ENCODE measurements at places on chromosomes 7 and 10.

DNA sequence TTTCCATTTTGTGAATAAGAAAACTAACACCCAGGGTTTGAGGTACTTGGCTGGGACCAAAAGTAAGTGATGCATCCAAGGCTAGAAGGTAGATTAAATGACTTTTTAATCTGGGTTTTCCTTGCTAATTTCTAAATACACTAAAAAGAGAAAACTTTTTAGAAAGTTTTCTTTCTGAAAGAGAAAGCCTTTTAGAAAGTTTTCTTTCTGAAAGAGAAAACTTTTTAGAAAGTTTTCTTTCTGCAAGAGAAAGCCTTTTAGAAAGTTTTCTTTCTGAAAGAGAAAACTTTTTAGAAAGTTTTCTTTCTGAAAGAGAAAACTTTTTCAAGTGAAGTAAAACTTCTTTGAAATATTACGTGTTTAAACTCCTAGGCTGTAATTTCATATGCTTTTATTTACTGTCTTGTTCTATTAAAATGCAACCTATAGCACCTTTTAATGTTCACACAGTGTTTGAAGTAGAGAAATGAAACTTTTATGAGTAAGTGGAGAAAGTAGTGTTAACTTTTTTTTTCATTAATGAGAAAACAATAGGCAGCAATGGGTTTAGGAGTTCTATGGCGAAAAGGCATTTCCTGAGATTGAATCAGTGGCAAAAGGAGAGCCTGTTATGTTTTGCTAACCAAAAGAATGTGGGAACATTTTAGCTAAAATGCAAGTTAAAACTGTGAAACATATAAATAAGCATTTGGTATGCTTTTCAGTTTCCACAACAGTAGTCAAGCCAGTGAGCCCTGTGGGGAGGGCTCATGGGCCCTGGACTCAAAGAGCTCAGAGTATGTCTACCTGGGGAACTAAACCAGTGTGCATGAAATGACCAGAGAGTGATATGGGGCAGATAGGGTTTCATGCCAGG is 103.7 kb downstream of the RBM20 start:
- no peak for DNase-seq

GRCh38 chr7:97116308-97116707 is 1.2 kb upstream of the SDHAF3 start:
- DNase-seq, result no peak

- DNase-seq, result no peak
Observed at GRCh38 chr10:13790196-13790595, 203.4 kb downstream of the PRPF18 start.

DNA sequence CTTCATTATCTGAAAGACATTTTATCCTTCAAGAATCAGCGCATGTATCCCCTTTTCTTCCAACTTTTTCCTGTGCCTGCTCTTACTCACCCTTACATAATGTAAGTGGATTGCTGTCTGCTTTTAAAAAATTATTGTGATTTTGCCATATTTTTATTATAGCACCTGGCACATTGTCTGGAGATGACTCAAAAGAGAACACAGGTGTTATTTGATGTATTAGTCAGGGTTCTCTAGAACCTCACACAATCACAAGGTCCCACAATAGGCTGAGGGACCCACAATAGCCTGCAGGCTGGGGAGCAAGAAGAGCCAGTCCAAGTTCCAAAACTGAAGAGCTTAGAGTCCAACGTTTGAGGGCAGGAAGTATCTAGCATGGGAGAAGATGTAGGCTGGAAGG is 390.0 kb downstream of the EXOC4 start:
- DNase-seq, result no peak

DNA sequence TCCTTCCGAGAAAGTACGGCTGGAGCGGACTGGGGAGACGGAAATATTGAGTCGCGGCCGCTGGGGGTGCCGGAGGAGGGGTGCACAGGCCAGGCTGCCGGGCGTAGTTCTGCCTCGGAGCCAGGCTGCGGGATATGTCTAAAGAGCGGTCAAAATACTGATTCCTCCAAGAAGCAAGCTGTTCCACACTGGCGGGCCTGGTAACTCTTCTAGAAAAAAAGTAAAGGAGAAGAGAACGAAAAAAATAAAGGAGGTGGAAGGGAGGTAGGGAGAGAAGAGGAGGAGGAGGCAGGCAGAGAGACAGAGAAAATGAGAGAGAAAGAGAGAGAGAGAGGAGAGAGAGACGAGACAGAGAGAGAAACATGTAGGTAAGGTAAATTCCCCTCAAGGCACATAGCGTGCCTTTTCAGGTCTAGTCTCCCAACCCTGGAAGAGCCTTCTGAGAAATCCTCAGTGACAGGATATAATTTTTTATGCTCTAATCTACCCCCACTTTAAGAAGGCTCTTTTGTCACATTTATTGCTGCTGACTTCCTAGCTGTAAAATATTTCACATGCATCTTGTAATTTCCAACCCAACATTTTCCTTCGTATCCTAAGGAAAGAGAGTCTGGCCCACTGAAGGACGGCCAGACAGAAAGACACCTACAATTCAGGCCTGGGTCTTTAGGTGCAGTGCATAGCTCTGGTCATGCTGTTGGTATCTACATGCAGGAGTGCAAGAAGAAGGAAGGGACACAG is 5.7 kb downstream of the DLX5 start:
- DNase-seq, result no peak

DNA sequence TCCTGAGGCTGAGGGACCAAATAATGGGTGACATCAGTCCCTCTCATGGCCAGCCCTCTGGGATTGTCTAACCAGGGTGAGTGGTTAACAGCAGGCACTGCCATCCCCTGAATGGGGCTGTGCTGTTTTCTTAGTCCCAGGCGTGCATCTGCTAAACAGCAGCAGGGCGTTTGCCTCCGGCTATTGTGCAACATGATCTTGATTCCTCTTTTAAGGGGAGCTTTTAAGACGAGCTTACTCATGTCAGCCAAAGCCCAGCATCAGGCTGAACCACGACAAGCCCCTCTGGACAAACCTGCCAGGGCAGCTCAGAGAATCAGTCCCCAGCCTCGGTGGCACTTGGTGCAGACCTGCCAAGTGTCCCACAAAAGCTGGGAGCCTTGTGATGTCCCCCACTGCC is 16.2 kb upstream of the IGFBP3 start:
- DNase-seq, result no peak

DNA sequence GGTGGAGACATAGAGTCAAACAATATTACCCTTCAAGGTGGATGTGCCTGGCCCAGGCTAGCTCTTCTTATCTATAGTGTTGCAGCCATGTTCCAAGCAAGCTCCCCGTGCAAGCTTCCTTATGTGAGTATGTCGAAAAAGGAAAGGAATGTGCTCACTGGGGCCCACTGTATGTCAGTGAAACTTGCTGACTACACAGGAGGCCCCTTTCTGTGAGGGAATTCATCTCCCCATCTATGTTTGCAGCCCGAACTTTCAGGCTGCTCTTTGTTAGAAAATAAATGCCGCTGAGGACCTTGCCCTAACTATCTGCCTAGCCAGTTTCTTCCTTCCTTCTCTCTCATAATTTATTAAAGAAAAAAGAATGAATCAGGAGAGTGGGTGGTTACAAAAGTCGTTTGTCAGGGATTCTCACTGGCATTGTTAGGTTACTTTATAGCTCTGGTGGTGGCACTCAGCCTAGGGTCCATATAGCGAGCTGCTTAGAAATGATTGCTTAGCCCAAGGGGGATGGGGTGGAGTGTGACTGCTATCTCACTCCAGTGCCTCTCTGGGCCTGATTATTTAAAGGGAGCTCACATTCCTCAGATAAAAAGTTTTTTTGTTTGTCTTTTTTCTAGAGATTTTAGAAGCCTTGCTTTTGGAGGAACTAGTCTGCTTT is 302.1 kb downstream of the ABCA13 start:
- DNase-seq, result no peak

GRCh38 chr10:126166797-126167196 is 221.5 kb downstream of the ADAM12 start:
- DNase-seq, result no peak

- no peak for DNase-seq
Observed at GRCh38 chr10:124325998-124326636, 92.6 kb downstream of the OAT start.

- DNase-seq, result no peak
Observed at GRCh38 chr7:17234030-17234397, 64.4 kb upstream of the AHR start.

DNA sequence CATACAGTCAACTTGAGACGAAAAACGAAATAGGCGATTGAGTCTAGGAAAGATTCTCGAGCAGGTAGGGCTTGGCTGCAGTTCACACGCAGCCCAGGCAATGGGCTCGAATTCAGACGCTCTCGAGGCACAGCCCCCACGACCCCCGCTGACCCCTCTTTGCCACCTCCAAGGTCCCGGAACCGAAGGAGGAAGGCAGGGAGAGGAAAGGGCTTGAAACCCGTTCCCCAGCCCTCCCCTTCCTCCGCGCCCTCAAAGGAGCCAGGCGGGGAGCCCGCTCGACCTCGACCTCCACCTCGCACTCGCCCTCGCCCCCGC is 441 bp downstream of the CCDC186 start:
- no peak for DNase-seq

- DNase-seq, result no peak
Observed at GRCh38 chr7:133355325-133355708, 102.4 kb downstream of the EXOC4 start.

GRCh38 chr7:151764056-151764920 is 112.6 kb downstream of the PRKAG2 start:
- DNase-seq, result no peak

- DNase-seq, result no peak
Observed at GRCh38 chr10:58854811-58855210, 321.6 kb upstream of the PHYHIPL start.

DNA sequence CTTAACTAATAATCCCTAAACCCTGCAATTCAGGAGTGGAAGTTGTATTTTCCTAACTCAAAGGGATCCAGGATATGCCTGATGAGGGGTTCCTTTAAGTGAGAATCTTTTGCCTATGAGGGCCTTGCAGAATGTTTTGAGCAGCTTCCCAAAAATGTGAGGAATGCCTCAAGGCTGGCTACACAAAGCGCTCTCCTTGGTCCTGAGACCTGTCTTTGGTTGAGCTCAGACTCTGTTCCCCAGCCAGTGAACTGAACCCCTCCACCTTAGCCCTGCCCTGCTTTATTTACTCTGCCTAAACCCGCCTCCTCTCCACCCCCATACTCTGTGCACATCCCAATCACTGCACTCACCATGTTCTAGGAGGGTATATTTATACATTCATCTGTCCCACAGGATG is 108.6 kb downstream of the NRCAM start:
- DNase-seq, result no peak

DNA sequence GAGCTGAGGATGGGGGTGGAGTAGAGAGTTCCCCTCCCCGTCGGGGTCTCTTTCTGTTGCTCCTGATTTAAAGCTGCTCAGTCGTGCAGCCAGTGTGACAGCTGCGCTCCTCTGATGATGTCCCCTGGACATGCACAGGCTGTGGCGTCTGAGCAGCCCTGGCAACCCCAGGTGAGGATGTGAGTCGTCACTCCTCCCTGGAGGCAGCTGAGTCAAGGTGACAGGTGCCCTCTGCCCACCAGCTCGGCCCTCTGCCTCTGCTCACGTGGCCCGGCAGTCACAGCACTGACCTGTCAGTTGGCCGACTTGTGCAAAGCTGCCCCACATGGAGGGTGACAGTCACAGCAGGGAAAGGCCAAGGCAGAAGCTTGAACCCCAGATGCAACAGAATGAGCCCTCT is 33.9 kb downstream of the ANXA8 start:
- no peak for DNase-seq

DNA sequence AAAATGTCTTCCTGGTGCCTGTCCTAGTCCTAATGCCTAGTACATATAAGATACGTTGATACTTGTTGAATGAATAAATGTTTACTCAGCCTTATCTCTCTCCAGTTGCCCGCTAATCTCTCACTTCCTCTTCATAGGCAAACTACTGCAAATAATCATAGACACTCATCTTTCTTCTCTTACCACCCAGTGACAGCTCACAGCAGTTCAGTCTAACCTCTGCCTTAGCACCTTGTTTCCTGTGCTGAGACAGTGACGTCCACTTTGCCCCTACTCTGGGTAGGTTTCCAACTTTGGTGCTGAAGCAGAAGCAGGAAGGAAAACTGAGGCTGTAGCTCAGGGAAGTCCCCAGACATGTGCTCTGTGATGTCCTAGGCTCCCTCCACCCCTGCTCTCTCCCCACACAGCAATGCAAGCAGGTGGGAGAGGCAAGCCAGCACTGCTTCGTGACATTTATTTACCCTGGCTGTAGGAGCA is 45.5 kb upstream of the RHOBTB1 start:
- no peak for DNase-seq

DNA sequence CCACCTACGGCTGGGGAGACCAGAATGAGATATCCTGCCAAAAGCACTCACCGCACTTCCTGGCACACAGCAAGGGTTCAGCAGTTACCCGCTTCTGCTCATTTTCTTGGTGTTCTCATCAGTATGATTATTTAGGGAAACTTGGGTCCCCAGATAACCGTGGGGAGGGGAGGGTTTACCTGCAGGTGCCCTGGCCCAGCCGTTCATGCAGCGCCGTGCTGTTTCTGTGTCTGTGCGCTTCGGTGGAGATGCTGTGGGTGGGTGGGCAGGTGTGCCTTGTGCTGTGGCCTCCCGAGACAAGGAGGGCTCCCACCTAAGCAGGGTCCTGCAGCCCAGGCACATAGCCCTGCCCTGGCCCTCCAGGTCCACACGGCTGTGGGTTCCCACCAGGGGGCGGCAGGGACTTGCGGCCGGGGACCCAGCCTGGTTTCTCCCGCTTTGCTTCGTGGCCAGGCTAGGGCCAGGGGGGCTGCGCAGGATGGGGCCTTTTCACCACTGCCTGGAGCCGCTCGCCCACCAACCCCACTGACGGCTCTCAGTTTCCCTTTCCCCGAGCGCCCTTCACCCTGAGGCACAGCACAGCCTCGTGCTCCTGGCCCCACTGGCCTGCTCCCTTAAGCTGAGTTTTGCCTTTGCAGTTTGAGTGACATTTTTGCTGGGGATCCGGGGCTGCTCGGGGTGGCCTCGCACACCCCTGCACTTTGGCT is 78.5 kb downstream of the LHPP start:
- DNase-seq, result no peak

DNA sequence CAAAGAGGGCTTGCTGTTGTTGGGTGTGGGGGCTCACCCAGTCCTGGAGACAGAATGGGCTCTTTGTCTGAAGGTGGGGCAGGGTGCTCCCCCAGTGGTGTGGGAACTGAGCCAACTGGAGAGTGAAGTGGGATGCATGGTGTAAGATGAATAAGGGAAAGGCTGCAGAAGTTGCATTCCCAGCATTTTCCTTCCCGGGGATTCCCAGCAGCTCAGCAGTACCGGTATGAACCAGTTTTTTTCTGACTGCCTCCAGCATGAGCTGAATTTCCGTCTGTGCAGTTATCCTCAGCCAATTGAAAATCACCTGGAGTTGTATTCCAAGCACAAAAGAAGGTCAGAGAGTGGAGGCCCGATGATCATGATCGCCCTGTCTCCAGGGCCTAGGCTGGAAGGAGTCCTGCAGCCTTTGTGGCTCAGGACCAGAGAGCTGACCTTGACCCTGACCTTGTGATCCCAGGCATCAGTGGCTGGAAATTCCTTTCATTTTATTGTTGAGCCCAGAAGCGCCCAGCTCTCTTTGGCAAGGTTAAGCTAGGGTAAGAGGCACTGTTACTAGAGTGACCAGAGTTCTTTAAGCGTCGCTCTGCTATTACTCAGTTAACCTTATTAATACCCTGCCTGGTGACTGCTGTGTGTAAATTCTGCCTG is 33.4 kb downstream of the OGDH start:
- DNase-seq, result no peak

- no peak for DNase-seq
Observed at GRCh38 chr7:149869867-149870266, 3.9 kb upstream of the ATP6V0E2 start.

- no peak for DNase-seq
Observed at GRCh38 chr10:103679096-103679790, 176.1 kb downstream of the SH3PXD2A start.

- no peak for DNase-seq
Observed at GRCh38 chr10:28320090-28320489, 17.2 kb upstream of the MPP7 start.

GRCh38 chr10:74518061-74518460 is 308.3 kb upstream of the KAT6B start:
- no peak for DNase-seq
